ENCODE measurements at places on chromosomes 2 and 18.

DNA sequence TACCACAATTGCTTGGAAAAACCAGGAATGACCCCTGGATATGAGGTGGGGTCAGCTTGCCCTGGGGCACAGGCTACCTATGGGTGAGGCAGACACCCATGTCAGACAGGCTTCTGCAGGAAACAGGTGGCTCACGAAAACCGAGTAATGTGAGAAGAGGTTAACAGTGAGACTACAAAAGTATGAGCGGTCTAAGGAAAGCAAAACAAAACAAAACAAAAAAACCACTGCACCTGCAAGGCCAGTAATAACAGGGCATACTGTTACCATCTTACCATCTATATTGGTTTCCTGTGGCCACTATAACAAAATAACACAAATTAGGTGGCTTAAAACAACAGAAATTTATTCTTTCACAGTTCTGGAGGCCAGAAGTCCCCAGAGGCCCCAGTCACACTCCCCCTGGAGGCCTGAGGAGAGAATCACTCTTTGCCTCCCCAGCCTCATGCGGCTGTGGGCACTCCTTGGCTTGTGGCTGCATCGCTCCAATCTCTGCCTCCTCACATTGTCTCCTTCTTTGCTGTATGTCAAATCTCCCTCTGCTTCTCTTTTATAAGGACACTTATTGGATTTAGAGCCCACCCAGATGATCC lies 86.6 kb upstream of the EPC2 start:
- DNase-seq: no peak

- DNase-seq: no peak
These were observed 132.8 kb downstream of the ACOXL start for GRCh38 chr2:110865188-110865587.

GRCh38 chr2:101477556-101477955 lies 2.6 kb upstream of the RFX8 start:
- no peak for DNase-seq

GRCh38 chr2:19767899-19768298 lies 133.9 kb downstream of the TTC32 start:
- DNase-seq: no peak

GRCh38 chr2:24485197-24485596 lies 5.9 kb upstream of the NCOA1 start:
- no peak for DNase-seq

- DNase-seq: no peak
These were observed 819 bp downstream of the GRHL1 start for GRCh38 chr2:9952286-9952737.

All from stimulated activated CD4-positive, alpha-beta T cell treated with anti-CD3 and anti-CD28 coated beads, Interleukin-1b, Interleukin-23, amount 100 ng/mL, for 24 hours (primary cell).